ENCODE measurements at places on chromosomes 13 and 19. TPM values are rescaled to one million over a fixed set of nuclear protein-coding genes. Genes with fewer than 3 reads are reported as not detected.

DNA sequence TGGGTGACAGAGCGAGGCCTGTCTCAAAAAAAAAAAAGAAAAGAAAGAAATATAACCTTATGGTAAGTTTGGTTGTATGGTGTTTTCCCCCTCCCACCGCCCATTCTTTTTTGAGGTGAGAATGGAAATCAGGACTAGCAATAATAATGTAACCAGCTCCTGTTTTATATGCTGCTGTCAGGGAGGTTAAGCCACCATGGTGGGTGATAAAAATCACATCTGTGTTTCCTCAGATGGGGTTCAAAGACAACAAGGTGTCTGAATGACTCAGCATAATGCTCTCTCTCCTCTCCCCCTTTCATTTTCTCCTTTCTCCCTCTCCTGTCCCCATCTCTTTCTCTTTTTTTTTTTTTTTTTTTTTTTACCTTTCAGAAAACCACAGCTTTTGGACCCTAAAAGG is 28.3 kb upstream of the GARRE1 start:
- no peak overlapping the region for H3K4me3 ChIP-seq
- H3K4me1 ChIP-seq, result peaks cover 10% of the 10 kb centered on the region
- DNase-seq, result no peak
- H3K27ac ChIP-seq, result no peak overlapping the region

DNA sequence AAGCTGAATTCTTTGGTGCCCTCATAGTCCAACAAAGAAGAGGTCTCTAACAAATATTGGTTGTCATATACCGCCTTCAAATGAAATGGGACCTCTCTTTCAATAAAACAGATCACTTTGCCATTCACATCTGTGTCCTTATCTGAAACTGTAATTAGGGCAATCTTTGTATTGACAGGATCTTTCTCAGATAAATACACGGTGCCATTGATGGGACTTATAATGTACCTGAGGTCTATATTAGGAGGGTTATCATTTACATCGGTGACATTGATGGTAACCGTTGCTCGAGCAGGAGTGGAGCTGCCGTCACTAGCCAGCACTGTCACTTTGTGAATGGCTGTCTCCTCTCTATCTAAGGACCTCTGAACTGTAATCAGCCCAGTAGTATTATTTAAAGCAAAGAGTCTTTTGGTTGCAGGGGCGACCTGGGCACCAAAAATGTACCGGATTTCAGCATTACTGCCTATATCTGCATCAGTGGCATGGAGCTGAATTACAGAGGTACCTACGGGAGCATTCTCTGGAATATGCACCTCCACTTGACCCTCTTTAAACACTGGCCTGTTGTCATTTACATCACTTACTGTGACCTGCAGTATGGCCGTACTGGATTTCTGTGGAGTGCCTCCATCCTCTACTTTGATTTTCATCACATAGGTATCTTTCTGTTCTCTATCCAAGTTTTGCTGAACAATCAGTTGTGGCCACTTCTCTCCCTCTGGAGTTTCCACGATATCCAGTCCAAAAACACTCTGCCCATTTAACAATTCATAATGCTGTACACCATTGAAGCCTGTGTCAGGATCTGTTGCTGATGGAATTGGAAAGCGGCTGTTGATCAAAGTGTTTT is 2.8 kb downstream of the PCDH9 start:
- H3K27me3 ChIP-seq, result no peaks in the 10 kb centered on the region
- no peaks in the 10 kb centered on the region for H3K36me3 ChIP-seq
- peaks cover 11% of the 10 kb centered on the region for H3K4me1 ChIP-seq
- DNase-seq, result no peak
- peak overlapping the region; percentile 92 for H3K4me3 ChIP-seq

- no peaks in the 10 kb centered on the region for H3K27me3 ChIP-seq
- no peak overlapping the region for H3K27ac ChIP-seq
- H3K4me1 ChIP-seq, result no peaks in the 10 kb centered on the region
- no peaks in the 10 kb centered on the region for H3K36me3 ChIP-seq
- DNase-seq, result no peak
These were observed 62.0 kb downstream of the ABCC4 start for GRCh38 chr13:95239283-95239682.

DNA sequence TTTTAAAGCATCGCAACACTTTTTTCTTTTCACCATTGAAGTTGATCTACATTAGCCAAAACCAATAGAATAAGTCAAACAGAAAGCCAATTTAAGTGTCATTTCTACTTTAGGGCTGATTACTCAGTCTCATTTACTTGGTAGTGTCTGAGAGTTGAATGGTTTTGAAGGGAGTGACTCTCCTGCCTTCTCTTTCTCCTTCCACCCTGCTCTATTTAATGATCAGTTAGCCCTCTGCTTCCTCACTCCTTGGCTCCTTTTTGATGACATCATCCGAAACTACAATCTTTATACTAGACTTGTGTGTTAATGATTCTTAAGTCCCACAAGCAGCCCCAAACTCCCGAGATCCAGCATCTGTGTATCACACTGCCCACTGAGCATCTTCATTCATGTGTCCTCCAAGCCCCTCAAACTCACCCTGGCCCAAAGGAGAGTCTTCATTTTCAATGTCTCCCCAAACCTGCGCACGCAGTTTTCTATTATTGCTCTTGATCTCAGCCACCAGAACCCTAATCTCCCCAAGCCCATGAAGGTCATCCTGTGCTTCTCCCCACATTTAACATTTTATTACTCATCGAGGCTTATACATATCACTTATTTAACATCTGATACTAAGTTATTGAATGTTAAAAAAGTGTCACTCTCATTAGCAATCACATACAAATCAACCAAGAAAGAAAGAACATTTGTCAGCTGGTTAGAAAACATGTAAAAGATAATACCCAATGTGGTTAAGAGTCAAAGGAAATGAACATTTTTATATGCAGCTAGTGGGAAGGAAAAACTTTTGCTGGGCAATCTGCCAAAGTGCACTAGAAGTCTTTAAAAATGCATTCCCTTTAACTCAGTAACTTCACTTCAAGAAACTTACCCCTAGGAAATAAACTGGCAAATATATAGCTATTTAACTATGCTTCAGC is 32.2 kb upstream of the ARGLU1 start:
- H3K36me3 ChIP-seq, result no peaks in the 10 kb centered on the region
- H3K4me1 ChIP-seq, result peaks cover 53% of the 10 kb centered on the region
- H3K27ac ChIP-seq, result no peak overlapping the region
- H3K27me3 ChIP-seq, result no peaks in the 10 kb centered on the region

GRCh38 chr19:10008184-10008765 is 2.0 kb downstream of the COL5A3 start:
- H3K27ac ChIP-seq, result no peak overlapping the region
- H3K4me3 ChIP-seq, result no peak overlapping the region
- DNase-seq, result no peak
- H3K27me3 ChIP-seq, result peaks cover 4% of the 10 kb centered on the region
- peaks cover 50% of the 10 kb centered on the region for H3K4me1 ChIP-seq
- H3K36me3 ChIP-seq, result no peaks in the 10 kb centered on the region

DNA sequence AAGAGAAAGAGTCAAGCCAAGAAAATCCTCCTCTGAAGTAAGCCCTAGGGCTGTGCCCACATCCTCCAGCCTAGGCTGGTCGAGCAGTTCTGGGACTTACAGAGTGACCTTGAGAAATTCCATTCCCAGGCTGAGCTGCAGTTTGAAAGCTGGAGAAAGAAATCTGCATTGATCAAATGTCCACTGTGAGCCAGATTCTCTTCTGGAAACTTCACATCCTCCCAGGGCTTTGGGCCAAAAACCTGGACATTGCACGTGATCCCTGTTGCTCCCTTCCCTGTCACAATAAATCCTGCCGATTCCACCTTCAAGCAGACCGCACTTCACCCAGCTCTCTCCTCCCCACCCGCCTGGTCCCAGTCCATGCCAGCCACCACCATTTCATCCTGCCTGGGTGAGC is 15.7 kb downstream of the TMEM143 start:
- H3K27ac ChIP-seq, result no peak overlapping the region
- H3K27me3 ChIP-seq, result no peaks in the 10 kb centered on the region
- no peak for DNase-seq
- H3K36me3 ChIP-seq, result no peaks in the 10 kb centered on the region
- no peak overlapping the region for H3K4me3 ChIP-seq

DNA sequence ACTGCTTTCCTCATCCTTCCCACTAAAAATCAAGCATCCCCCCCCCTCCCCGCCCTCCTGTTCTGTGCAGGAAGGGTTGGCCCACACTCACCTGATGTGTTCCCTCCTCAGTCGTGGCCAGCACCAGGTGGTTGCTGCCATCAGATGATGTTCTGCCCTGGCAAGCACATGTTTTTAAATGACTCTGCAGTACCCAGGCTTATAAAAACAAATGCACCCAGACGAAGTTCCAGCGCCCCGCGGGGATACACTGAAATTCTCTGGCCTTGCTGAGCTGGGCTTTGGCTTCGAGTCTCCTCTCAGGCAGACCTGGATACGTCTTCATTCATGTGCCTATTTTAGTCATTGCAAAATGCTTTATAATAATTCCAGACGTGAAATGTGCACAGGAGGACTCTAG is 316.3 kb downstream of the DLEU7 start:
- H3K4me3 ChIP-seq, result peak overlapping the region; percentile 41
- no peak for DNase-seq
- no peaks in the 10 kb centered on the region for H3K36me3 ChIP-seq
- peaks cover 45% of the 10 kb centered on the region for H3K4me1 ChIP-seq

DNA sequence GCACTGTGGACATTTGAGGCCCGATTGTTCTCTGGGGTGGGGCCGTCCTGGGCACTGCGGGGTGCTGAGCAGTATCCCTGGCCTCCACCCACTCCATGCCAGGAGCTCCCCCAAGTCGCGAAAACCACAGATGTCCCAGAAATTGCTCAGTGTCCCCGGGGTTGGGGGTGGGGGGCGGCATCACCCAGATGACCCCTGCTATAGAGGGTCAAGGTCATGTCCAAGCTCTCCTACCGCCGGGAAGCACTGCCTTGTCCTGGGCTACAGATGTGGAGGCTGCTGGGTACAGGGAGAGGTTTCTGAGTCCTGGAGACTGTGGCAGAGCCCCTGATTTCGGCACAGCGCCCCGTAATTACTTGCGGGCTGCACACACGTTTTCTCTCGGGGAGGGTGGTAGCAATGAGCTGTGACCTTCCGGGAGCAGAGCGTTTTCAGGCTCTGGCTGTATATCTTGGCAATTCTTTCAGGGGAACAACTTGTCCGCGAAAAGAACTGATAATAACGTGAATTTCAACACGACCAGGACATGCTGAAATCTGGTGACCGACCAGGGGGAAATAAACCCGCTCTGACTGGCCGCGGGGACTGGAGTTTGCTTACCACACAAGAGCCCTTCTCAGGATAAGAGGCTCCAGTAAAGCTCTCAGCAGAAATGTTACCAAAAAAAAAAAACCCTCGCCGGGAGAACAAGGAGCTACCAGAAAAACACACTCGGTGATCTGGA is 68.1 kb downstream of the GNG7 start:
- H3K4me3 ChIP-seq, result peak overlapping the region; percentile 65
- no peaks in the 10 kb centered on the region for H3K36me3 ChIP-seq
- H3K4me1 ChIP-seq, result peaks cover 59% of the 10 kb centered on the region
- no peaks in the 10 kb centered on the region for H3K27me3 ChIP-seq
- peak; percentile 63 for DNase-seq

DNA sequence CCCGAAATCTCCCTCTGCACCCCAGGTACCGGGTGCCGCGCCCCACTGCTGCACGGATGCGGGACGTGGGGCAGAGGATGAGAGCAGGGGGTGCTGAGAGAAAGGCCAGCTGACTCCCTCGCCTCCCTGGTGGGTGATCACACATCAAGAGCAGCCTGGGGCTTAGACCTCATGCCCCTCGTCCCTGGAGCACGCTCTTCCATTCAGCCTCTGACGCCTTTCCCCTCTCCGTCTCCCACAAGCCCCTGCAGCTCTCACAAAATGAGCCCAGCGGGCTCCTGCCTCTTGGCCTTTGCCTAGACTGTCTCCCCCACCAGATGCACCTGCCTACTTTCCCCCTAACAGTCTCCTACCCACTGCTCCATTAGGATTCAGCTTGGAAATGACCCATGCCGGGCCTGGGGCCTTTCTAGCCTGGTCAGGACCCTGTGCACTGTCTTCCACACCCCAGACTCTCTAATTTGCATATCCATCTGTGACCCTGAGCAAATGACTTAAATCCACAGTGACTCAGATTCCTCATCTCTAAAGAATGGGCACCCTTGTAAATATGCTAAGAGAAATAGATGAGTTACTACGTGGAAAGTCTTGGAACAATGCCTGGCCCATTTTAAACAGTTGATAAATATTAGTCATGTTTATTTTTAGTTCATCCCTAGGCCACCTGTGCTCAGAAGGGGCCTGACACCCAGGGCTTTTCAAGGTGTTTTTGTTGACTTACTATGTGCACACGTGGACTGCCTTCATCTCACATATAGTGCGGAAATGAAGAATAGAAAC is 582 bp upstream of the PTPRH start:
- no peak for DNase-seq
- no peak overlapping the region for H3K27ac ChIP-seq
- H3K27me3 ChIP-seq, result no peaks in the 10 kb centered on the region
- no peaks in the 10 kb centered on the region for H3K36me3 ChIP-seq
- no peak overlapping the region for H3K4me3 ChIP-seq

GRCh38 chr19:51365211-51365964 is 800 bp downstream of the ETFB start:
- peak overlapping the region; percentile 84 for H3K27ac ChIP-seq
- H3K36me3 ChIP-seq, result no peaks in the 10 kb centered on the region
- no peak for DNase-seq
- peak overlapping the region; percentile 81 for H3K4me3 ChIP-seq
- H3K4me1 ChIP-seq, result peaks cover 22% of the 10 kb centered on the region

- H3K27me3 ChIP-seq, result no peaks in the 10 kb centered on the region
- H3K4me3 ChIP-seq, result no peak overlapping the region
- no peak overlapping the region for H3K27ac ChIP-seq
- H3K4me1 ChIP-seq, result peaks cover 10% of the 10 kb centered on the region
- H3K36me3 ChIP-seq, result peaks cover 16% of the 10 kb centered on the region
These were observed 97.2 kb downstream of the DOCK9 start for GRCh38 chr13:98880677-98881076.

GRCh38 chr19:13132471-13133180 is 14.6 kb downstream of the NACC1 start:
- H3K36me3 ChIP-seq, result peaks cover 17% of the 10 kb centered on the region
- DNase-seq, result no peak

- peaks cover 12% of the 10 kb centered on the region for H3K36me3 ChIP-seq
- DNase-seq, result no peak
- H3K4me1 ChIP-seq, result peaks cover 13% of the 10 kb centered on the region
- H3K27ac ChIP-seq, result no peak within 1 kb of the TSS
- no peaks in the 10 kb centered on the region for H3K27me3 ChIP-seq
- H3K4me3 ChIP-seq, result no peak within 1 kb of the TSS
These were observed at the start of gene OVOL3 for GRCh38 chr19:36110487-36111199. Gene OVOL3 (plus strand): TSS chr19:36111143. CDS start chr19:36111203, 60 bp downstream.

- no peak overlapping the region for H3K4me3 ChIP-seq
- DNase-seq, result no peak
- H3K4me1 ChIP-seq, result peaks cover 14% of the 10 kb centered on the region
- no peaks in the 10 kb centered on the region for H3K36me3 ChIP-seq
- no peaks in the 10 kb centered on the region for H3K27me3 ChIP-seq
- no peak overlapping the region for H3K27ac ChIP-seq
These were observed 184.7 kb upstream of the ARGLU1 start for GRCh38 chr13:106752584-106753170.

GRCh38 chr13:92345627-92346026 is 881.0 kb upstream of the GPC6 start:
- H3K27ac ChIP-seq, result no peak overlapping the region
- no peaks in the 10 kb centered on the region for H3K4me1 ChIP-seq
- DNase-seq, result no peak
- no peaks in the 10 kb centered on the region for H3K36me3 ChIP-seq
- no peaks in the 10 kb centered on the region for H3K27me3 ChIP-seq

- no peaks in the 10 kb centered on the region for H3K36me3 ChIP-seq
- DNase-seq, result no peak
- H3K4me1 ChIP-seq, result peaks cover 13% of the 10 kb centered on the region
These were observed 288.2 kb downstream of the MYO16 start for GRCh38 chr13:108917581-108917980.

MBD3 gene
- total RNA-seq, result 97.8 TPM

KLF16 gene
- 11.0 TPM for total RNA-seq

TMEM86B gene
- 4.8 TPM for total RNA-seq

ANGPTL8 gene
- not detected for total RNA-seq
